ENCODE measurements at places on chromosomes 5 and 9. TPM values are rescaled to one million over a fixed set of nuclear protein-coding genes. Genes with fewer than 3 reads are reported as not detected.

ITK gene
- total RNA-seq, result 152 TPM

ANXA2R gene
- total RNA-seq, result 1.4 TPM

PLAC8L1 gene
- total RNA-seq, result 0.71 TPM

SPTLC1 gene
- total RNA-seq, result 58.7 TPM

PCDHB13 gene
- not detected for total RNA-seq

CTSV gene
- total RNA-seq, result 0.36 TPM

POU5F2 gene
- 0.38 TPM for total RNA-seq

SLCO4C1 gene
- total RNA-seq, result 0.11 TPM

CCL21 gene
- not detected for total RNA-seq

INSL4 gene
- not detected for total RNA-seq

ADAMTS13 gene
- 0.89 TPM for total RNA-seq

LCN6 gene
- not detected for total RNA-seq

OLFM1 gene
- not detected for total RNA-seq

RAB24 gene
- total RNA-seq, result 33.5 TPM

STPG3 gene
- total RNA-seq, result not detected

NR6A1 gene
- total RNA-seq, result 2.1 TPM

CDO1 gene
- total RNA-seq, result 0.11 TPM

LRRC19 gene
- total RNA-seq, result not detected

TXNDC8 gene
- total RNA-seq, result not detected

SPINK4 gene
- total RNA-seq, result not detected

ARSI gene
- total RNA-seq, result not detected

SARDH gene
- total RNA-seq, result 2.1 TPM

IFNA6 gene
- not detected for total RNA-seq

MCIDAS gene
- 0.08 TPM for total RNA-seq

ISOC1 gene
- total RNA-seq, result 24.0 TPM

C1QTNF2 gene
- not detected for total RNA-seq

ARHGEF37 gene
- total RNA-seq, result 0.23 TPM

GPX3 gene
- not detected for total RNA-seq

DND1 gene
- 3.2 TPM for total RNA-seq

SAXO1 gene
- 0.23 TPM for total RNA-seq

TMEM174 gene
- total RNA-seq, result not detected

PSD2 gene
- total RNA-seq, result not detected

GLIPR2 gene
- total RNA-seq, result 14.2 TPM

HK3 gene
- 0.06 TPM for total RNA-seq

NR5A1 gene
- not detected for total RNA-seq

FBP2 gene
- not detected for total RNA-seq

TTC33 gene
- 23.9 TPM for total RNA-seq

GNPDA1 gene
- 81.7 TPM for total RNA-seq

ADAMTSL1 gene
- not detected for total RNA-seq

FAM151B gene
- total RNA-seq, result 0.42 TPM

SWI5 gene
- 19.5 TPM for total RNA-seq
